ENCODE measurements at places on chromosomes 11 and 22. TPM values are rescaled to one million over a fixed set of nuclear protein-coding genes. Genes with fewer than 3 reads are reported as not detected.

- no peak for DNase-seq
These were observed 43.9 kb upstream of the ANGPTL5 start for GRCh38 chr11:101960231-101960630.

The ANKK1 gene
- polyA plus RNA-seq, result 0.32 TPM

DNA sequence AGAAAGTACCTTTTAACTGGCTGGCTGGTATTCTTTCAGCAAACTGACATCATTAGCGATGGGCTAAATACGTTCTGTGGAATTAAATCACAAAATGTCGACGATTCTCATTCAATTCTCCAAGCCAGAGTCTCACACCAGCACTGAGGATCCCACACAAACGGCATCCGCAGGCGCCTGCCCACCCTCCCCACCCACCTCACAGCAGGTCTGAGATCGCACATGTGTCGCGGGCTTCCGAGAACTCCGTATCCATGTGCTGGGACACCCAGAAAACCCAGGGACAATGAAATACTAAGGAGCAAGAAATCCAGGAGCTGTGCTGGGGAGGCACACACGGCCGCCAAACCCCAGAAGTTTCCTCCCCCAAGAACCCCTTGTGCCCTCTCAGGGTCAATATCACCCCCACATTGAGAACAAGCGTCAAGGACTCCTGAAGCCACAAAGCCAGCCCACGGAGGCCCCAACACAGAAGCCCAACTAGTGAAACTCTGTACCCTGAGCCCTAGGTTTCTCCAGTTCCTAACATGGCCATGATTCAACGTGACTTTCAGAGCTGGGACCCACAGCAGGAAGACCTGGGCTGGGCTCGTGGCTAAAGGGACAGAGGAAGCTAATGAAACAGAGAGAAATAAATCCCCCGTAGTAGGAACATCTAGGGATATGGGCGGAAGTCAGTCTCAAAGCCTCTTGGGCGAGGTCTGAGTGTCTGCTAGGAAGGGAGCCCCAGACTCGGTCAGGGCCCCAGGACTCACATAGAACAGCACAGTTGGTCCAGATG lies 8.0 kb downstream of the TOLLIP start:
- DNase-seq, result no peak

The QSER1 gene
- polyA plus RNA-seq, result 6.1 TPM

The FAM227A gene
- polyA plus RNA-seq, result 0.48 TPM

The PRCP gene
- 67.7 TPM for polyA plus RNA-seq

- no peak for DNase-seq
These were observed 9.2 kb downstream of the CDPF1 start for GRCh38 chr22:46240907-46241306.
